Activated naive CD8-positive, alpha-beta T cell treated with anti-CD3 and anti-CD28 coated beads, Interleukin-2, amount 10 ng/mL, durations not matched to agents 7 days and 5 days (primary cell): ENCODE measurements at places on chromosomes 3 and 15. TPM values are rescaled to one million over a fixed set of nuclear protein-coding genes. Genes with fewer than 3 reads are reported as not detected.

DNA sequence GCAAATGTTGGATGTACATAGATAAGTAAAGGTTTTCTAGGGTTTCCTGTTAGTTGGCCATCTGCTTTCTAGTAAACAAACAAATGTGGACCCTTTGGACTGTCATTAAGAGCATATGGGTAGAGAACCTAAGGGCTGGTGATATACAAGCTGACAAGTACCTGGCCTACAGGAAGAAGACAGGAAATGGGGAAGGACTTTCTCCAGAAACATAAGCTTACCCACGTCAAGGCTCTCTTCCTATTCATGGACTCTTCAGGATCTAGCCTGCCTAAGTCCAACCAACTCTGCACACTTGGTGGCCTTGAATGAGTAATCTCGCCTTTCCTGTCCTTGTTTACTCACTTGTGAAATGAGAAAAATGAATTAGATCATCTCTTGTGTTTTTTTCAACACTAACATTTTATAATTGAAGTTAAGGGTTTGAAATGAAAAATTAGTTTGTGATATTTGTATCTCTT, 22.2 kb upstream of the GOLIM4 start:
- H3K27me3 ChIP-seq, result peaks cover 8% of the 10 kb centered on the region
- no peaks in the 10 kb centered on the region for H3K36me3 ChIP-seq
- no peaks in the 10 kb centered on the region for H3K4me1 ChIP-seq
- no peak overlapping the region for H3K4me3 ChIP-seq

GRCh38 chr15:82828075-82828474, 18.6 kb downstream of the WHAMM start:
- DNase-seq, result no peak
- H3K4me3 ChIP-seq, result no peak overlapping the region
- H3K36me3 ChIP-seq, result peaks cover 42% of the 10 kb centered on the region
- no peak overlapping the region for H3K27ac ChIP-seq
- peaks cover 25% of the 10 kb centered on the region for H3K4me1 ChIP-seq

- no peak for DNase-seq
- peaks cover 2% of the 10 kb centered on the region for H3K27me3 ChIP-seq
- no peaks in the 10 kb centered on the region for H3K4me1 ChIP-seq
- H3K36me3 ChIP-seq, result no peaks in the 10 kb centered on the region
Observed at GRCh38 chr3:89260721-89261120, 153.3 kb downstream of the EPHA3 start.

DNA sequence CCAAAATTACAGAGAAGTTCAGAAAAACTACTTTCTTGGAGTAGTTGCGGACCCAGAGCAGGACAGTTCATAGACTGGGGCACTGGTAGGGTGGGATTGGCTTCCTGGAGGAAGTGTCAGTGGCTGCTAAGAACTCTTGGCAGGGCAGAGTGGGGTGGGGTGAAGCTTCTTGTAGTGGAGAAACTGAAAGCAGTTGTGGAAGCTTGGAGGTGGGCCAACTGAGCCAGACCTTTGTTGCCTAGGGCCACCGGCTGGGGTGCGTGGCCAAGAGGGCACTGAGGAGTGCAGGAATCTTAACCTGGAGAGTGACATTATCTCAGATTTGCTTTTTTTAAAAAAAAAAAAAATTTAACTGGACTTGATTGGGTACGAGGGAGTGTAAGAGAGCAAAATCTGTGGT, 3.1 kb downstream of the KAT2B start:
- H3K4me3 ChIP-seq, result peak overlapping the region; percentile 96
- DNase-seq, result peak; percentile 57
- H3K4me1 ChIP-seq, result peaks cover 48% of the 10 kb centered on the region
- peak overlapping the region; percentile 84 for H3K27ac ChIP-seq
- peaks cover 19% of the 10 kb centered on the region for H3K36me3 ChIP-seq

DNA sequence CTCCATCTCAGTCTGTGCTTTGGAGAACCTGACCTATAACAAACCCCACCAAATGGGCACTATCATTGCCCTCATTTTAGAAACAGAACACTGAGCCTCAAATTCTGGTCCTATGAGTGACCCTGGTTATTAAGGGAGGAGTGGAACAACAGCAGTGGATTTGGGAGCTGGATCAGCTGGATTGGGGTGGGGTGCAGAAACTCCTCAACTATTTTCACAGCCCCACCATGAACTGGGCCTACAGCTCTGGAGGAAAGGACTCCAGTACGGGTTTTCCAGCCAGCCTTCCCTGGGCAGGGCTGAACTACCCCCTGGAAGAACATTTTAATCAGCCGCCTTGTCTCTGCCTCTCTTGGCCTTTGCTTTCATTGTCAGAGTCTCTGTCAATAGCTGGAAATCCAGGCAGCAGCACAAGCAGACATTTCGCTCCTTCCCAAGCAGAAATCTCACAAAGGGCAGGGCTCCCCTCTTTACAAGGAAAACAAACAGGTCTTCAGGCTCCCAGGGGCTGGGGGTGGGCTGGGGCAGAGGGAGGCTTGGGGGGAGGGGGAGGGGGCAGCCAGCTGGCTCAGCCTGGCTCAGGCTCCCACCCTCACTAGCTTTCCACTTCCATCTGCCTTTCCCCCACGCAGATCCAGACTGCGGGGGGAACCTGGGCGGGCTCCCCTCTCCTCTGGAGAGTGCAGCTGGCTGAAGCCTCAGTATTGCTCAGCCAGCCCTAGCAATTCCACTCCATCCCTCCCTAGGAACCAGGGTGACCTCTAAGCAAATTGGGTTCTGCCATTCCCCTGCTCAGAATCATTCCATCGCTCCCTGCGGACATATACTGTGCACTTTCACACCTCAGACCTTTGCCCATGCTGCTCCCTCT, 13.7 kb upstream of the TLE3 start:
- H3K4me3 ChIP-seq, result no peak overlapping the region
- peaks cover 5% of the 10 kb centered on the region for H3K4me1 ChIP-seq
- H3K27me3 ChIP-seq, result peaks cover 30% of the 10 kb centered on the region
- no peak overlapping the region for H3K27ac ChIP-seq
- no peak for DNase-seq

DNA sequence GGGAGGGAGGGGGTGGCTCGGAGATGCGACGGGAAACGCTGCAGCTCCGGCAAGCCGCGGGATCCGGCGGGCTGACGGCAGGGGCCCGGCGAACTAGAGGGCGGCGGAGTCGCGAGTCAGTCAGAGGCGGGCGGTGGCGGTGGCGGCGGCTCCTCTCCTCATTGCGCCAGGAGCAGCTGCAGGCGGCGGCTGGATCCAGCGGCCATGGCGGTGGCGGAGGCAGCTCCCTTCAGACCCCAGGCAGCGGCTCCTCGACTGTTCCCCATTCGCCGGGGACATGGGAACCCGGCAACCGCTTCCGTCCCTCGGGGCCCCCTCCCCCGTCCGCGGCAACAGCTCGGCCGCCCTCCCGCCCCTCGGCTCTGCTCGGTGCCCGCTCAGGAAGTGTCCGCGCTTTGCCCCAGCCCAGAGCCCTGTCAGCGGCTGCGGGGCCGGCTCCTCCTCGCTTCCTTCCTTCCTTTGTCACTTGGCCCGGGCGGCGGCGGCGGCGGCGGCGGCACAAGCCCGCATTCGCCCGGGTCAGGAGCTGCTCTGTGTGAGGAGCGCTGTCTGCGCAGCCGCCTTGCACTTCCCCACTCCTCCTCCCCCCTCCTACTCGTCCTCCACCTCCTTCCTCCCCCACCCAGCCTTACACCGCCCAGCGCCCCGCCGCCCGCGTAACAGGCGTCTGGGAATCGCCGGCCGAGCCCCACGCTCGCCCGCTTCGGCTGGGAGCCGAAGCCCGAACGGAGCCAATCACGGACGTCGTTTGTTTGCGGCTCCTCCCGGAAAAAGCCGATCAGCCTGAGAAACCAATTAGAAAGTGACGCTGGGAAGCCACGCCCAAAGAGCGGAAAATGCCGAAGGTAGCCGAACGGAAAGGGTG, at the start of gene GSK3B:
Gene GSK3B (minus strand): TSS at position 537 of the 865 bp plus-strand sequence. CDS start 1,013 bp downstream, outside the sequence.
- H3K4me3 ChIP-seq, result no peak within 1 kb of the TSS
- H3K27me3 ChIP-seq, result no peaks in the 10 kb centered on the region
- H3K36me3 ChIP-seq, result peaks cover 10% of the 10 kb centered on the region
- no peak for DNase-seq
- peaks cover 18% of the 10 kb centered on the region for H3K4me1 ChIP-seq
- H3K27ac ChIP-seq, result no peak within 1 kb of the TSS

GRCh38 chr15:74147051-74147450, 16.7 kb downstream of the ISLR2 start:
- peaks cover 64% of the 10 kb centered on the region for H3K27me3 ChIP-seq
- no peaks in the 10 kb centered on the region for H3K36me3 ChIP-seq
- no peak overlapping the region for H3K4me3 ChIP-seq
- no peak for DNase-seq

DNA sequence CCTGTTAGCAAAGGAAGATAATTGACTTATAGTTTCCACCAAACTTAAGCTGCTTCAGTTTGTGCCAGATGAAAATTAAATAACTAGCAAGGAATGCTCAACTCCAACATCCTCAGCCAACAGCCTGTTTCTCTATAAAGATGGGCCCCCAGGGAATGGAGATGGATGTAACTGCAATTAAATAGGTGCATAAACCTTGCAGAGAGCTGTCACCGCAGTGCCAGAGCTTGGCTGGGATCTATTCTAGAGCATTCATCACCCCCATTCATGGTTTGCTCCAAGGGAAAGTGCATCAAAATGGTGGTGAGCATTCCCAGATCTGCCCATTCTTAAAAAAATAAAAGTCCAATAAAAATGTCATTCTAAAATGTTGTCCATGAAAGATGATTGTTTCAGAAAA, 19.7 kb upstream of the RORA start:
- H3K4me1 ChIP-seq, result no peaks in the 10 kb centered on the region
- H3K36me3 ChIP-seq, result no peaks in the 10 kb centered on the region
- peaks cover 11% of the 10 kb centered on the region for H3K27me3 ChIP-seq
- no peak for DNase-seq
- no peak overlapping the region for H3K27ac ChIP-seq
- no peak overlapping the region for H3K4me3 ChIP-seq

DNA sequence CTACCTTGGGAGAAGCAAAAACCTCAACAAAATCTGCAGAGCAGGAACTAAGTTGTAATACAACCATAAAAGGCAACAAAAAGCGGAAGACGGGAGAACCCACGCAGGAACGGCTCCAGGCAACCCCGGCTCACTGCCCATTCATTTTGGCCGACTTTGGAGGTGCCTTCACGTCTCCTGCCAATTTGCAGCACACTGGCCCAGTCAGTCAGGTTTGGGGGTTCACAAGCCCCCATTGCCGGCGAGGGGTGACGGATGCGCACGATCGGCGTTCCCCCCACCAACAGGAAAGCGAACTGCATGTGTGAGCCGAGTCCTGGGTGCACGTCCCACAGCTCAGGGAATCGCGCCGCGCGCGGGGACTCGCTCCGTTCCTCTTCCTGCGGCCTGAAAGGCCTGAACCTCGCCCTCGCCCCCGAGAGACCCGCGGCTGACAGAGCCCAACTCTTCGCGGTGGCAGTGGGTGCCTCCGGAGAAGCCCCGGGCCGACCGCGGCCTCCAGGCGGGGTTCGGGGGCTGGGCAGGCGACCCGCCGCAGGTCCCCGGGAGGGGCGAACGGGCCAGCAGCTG, 463 bp downstream of the TERC start:
- no peaks in the 10 kb centered on the region for H3K27me3 ChIP-seq
- DNase-seq, result no peak
- H3K4me1 ChIP-seq, result peaks cover 25% of the 10 kb centered on the region

DNA sequence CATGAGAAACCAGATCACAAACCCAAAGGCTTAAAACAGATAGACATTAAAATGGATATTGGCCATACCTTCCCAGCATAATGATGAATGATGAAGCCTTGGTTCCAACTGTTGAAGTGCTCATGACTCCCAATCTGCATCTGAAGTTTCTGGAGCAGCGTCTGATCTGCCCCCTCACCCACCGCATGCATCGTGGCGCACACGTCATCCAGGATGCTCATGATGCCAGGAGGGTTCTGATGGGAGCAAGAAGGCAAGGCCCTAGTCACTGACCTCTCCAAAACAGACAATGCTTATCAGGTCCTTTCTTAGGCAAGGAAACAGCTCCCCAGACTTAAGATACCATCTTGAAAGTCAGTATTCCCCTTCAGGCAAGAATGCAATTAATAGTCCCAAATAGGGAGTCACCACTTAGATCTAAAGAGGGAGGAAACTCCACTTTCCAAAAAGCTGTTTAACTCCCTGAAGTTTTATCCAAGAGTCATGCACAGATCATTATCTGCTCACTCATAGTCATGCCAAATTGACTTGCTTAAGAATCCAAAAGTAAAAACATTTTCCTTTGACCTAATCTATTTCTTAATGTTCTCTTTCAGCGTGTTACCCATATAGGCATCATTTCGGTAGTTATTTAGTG, 2.1 kb downstream of the LDHAL6B start:
- H3K36me3 ChIP-seq, result peaks cover 57% of the 10 kb centered on the region
- H3K27ac ChIP-seq, result no peak overlapping the region
- no peaks in the 10 kb centered on the region for H3K4me1 ChIP-seq
- no peak for DNase-seq
- no peak overlapping the region for H3K4me3 ChIP-seq
- no peaks in the 10 kb centered on the region for H3K27me3 ChIP-seq

- no peaks in the 10 kb centered on the region for H3K36me3 ChIP-seq
- peaks cover 4% of the 10 kb centered on the region for H3K27me3 ChIP-seq
- no peak overlapping the region for H3K27ac ChIP-seq
- no peak for DNase-seq
Observed at GRCh38 chr3:134090031-134090430, 60.3 kb upstream of the SLCO2A1 start.

GRCh38 chr3:136305879-136306278, 55.7 kb downstream of the PCCB start:
- peaks cover 9% of the 10 kb centered on the region for H3K36me3 ChIP-seq
- no peak overlapping the region for H3K4me3 ChIP-seq
- no peak for DNase-seq
- no peaks in the 10 kb centered on the region for H3K4me1 ChIP-seq
- no peaks in the 10 kb centered on the region for H3K27me3 ChIP-seq

GRCh38 chr3:180433152-180433551, 168.8 kb upstream of the TTC14 start:
- no peaks in the 10 kb centered on the region for H3K4me1 ChIP-seq
- no peak for DNase-seq
- H3K27me3 ChIP-seq, result no peaks in the 10 kb centered on the region
- no peak overlapping the region for H3K4me3 ChIP-seq
- H3K27ac ChIP-seq, result no peak overlapping the region
- no peaks in the 10 kb centered on the region for H3K36me3 ChIP-seq

DNA sequence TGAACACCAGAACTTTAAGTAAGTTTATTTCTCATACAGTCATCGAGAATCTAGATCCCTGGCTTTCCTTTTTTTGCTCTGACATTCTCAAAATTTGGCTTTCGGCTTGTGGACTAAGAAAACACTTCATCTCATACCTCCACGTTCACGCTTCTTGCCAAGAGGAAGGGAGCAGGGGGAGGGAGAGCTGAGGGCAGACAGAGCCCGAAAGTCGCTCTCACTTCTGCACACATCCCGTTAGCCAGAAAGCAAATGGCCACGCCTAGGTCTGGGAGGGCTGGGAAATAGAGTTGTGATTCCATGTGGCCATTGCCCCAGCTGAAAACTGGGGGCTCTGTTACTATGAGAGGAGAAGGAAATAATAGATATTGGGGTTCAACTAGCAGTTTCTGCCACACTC, 57.3 kb downstream of the MAP6D1 start:
- H3K27ac ChIP-seq, result no peak overlapping the region
- H3K4me3 ChIP-seq, result no peak overlapping the region
- H3K27me3 ChIP-seq, result no peaks in the 10 kb centered on the region
- DNase-seq, result no peak

Gene CYP8B1
- not detected for total RNA-seq

Gene ARL6IP5
- total RNA-seq, result 150 TPM

Gene SPATA12
- not detected for total RNA-seq

Gene DAZL
- not detected for total RNA-seq

Gene HLTF
- total RNA-seq, result 30.3 TPM
